ENCODE measurements at places on chromosomes 7 and 10.

- no peak for DNase-seq
These were observed 41.8 kb upstream of the GJD4 start for GRCh38 chr10:35563261-35563891.

- no peak for DNase-seq
These were observed 17.6 kb downstream of the APBB1IP start for GRCh38 chr10:26455567-26456315.

DNA sequence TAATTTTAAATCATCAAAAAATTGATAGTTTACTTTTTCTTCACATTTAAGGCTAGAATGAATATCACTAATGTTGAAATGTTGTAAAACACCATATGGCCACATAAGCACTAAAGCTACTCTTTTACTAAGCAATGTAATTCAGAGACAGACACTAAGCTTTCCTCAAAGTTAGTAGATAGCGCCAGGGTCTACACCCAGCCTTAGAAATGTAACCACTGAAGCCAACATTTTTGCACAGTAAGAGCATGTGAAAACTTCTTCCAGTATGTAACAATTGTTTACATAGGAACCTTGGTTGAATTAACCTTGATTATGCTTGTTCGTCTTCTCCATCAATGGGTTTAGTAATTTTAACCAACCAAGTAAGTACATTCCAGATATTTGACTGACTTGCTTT, 28.4 kb upstream of the PRKG1 start:
- no peak for DNase-seq

GRCh38 chr10:73480158-73480557, 15.7 kb downstream of the PPP3CB start:
- no peak for DNase-seq

GRCh38 chr10:86798611-86799010, 42.2 kb downstream of the BMPR1A start:
- DNase-seq, result no peak

GRCh38 chr10:133072720-133073390, 14.9 kb upstream of the ADGRA1 start:
- DNase-seq, result no peak

- no peak for DNase-seq
These were observed 829.0 kb downstream of the GRID1 start for GRCh38 chr10:85537561-85537960.

GRCh38 chr7:27994639-27995038, 186.0 kb downstream of the JAZF1 start:
- no peak for DNase-seq

DNA sequence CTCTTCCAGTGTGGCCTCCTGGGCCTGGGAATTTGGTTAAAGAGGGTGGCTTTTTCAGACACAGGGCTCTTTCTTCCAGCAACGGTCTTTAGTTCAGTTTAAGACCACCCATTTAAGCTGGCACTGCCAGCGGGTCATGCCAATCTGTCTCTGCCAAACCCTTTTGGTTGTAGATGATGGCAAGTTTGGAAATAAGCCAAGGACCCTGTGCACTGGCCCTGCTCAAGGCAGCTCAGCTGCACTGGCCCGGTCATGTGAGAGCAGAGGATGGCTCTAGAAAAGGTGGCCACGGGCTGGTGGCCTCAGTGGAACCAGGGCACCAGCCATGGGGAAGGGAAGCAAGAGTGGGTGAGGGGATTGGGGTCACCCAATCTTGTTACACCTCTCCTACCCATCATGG, 294.1 kb downstream of the GLRX3 start:
- DNase-seq, result no peak

GRCh38 chr7:133830081-133830480, 297.1 kb upstream of the LRGUK start:
- no peak for DNase-seq

GRCh38 chr7:8363407-8364015, 69.9 kb upstream of the NXPH1 start:
- DNase-seq, result no peak

Measured in AG09309 (cell line).